ENCODE measurements at places on chromosomes 7 and 10.

DNA sequence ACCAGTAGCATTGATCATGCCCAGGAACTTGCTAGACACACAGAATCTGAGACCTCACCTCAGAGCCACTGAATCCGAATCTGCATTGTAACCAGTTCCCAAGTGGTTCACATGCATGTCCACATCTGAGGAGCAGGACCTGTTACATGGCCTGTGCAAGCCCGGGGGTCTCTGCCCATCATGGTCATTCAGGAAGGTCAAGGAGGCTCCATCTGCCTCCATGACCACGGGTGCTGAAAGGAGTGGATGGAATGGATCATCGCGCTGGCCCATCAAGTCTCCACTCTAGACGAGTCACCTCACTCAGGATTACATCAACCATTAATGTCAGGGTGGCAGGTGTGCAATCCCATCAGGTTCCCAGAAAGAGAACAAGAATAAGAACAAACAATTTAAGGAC is 85.8 kb upstream of the ADAM12 start:
- no peak for DNase-seq

DNA sequence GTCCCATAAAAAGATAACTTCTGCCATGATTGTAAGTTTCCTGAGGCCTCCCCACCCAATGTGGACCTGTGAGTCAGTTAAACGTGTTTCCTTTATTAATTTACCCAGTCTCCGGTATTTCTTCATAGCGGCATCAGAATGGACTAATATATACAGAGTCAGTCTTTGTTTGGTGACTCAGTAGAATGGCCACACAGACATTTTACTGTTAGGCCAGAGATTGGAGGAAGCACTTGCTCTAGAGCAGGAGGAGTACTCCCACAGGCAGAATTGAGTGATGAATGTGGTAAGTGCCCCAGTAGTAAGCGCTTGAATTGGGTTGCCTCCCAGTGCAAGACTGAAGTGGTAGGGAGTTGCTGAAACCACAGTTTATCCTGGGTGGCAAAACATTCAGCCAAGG is 149.5 kb upstream of the SMIM30 start:
- DNase-seq, result peak; percentile 48

DNA sequence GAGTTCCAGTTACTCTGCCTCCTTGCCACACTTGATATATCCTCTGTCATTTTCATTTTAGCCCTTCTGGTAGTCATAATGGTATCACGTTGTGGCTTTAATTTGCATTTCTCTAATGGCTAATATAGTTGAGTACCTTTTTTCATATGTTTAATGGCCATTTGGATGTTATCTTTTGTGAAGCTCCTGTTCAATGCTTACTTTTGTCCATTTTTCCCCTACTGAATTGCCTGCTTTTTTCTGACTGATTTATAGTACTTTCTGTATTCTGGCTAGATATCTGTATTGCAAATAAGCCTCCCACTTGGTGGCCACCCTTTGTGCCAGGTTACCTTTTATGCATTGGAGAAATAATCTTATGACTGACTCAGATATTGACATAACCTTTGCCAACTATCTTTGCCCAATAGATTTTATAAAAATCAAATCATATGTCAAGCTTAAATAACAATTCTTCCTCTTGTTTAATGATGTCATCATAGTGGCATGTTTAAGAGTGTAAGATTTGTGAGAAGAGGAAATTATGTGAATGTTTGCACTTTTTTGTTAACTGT is 50.6 kb downstream of the PRPF18 start:
- DNase-seq, result no peak

DNA sequence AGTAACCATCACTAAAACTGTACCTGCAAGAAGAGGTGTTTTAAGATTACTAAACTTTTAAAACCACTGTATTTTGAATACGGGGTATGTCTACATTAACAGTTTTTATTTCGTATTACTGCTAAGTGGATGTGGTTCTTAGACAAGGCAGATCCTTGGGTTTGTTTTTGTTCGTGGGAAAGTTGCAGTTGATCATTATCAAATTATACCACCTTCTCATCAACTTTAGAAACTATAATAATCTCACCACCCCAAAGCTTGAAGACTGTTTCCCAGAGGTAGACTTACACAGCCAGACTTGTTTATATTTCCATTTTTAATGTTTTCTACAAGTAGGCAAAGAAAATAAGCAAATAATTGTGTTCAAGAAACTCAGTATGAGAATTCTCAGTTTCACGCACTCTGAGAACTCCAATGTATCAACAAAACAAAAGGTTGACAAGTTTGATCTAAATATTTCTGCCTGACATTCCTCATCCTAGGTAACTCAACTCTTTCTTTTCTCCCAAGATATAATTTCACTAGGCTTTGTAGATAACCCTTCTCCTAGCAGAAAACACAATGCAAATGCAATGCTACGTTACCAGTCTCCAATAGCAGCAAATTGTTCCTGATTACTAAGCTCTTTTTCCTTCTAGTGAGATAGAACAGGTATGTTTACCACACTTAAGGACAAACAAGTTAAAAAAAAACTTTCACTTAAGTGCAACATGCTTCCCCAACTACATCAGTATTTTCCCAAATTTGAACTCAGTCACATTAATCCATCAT is 36.0 kb downstream of the IGF2BP3 start:
- DNase-seq, result no peak

GRCh38 chr7:133139350-133139749 is 57.5 kb upstream of the CHCHD3 start:
- DNase-seq, result peak; percentile 28

DNA sequence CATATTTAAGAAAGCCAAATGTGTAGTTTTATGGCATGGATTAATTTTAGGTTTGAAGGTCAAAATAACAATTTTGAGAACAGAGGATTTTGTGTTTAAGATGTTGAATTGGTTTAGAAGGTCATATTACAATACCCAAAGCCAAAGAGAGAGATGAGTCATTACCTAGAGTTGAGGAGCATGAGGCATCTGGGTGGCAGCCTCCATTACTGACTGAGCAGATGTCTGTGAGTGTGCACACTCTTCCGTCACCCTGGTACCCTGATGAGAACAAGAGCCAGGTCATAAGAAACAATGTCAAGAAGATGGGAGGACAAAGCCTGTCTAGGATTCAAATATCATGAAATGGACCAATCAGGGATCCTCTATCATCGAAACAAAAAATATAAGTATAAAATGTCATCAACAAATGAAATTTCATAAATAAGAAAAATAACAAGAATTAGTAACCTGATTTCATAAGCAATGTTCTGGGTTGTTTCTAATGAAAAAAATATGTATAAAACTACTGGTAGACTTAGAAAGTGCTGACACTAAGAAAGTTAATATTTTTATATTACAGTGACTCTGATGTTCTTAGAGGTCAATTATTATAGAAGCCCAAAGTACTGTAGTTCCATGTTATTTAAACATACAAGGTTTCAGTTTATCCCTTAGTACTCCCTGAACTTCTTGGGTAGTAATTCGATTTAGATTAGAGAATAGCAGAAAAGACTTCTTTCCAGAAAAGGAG is 20.0 kb downstream of the CUBN start:
- DNase-seq, result peak; percentile 56

- DNase-seq, result no peak
Measured at GRCh38 chr10:122875843-122876466, 3.4 kb downstream of the FAM24B start.

- DNase-seq, result no peak
Measured at GRCh38 chr10:85979598-85979997, 387.0 kb downstream of the GRID1 start.

- DNase-seq, result no peak
Measured at GRCh38 chr10:14844948-14845347, 6.8 kb downstream of the HSPA14 start.

DNA sequence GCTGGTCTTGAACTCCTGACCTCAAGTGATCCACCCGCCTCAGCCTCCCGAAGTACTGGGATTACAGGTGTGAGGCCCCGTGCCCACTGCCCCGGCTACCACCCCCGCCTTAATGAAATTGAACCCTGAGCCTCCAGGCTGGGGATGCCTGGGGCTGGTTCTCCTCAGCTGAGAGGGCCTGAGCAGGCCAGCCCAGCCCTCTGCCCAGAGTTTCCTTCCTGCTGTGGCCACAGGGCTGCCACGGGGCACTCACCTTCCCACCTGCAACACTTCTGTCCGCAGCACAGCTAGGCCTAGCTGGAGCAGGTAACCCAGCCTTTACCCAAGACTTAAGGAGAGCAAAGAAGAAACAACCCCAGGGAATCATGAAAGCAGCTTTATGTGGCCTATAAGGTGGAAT is 78.1 kb upstream of the ANLN start:
- no peak for DNase-seq

GRCh38 chr10:58529077-58529728 is 16.5 kb downstream of the BICC1 start:
- DNase-seq, result no peak

GRCh38 chr10:58573144-58573543 is 60.5 kb downstream of the BICC1 start:
- DNase-seq, result no peak

DNA sequence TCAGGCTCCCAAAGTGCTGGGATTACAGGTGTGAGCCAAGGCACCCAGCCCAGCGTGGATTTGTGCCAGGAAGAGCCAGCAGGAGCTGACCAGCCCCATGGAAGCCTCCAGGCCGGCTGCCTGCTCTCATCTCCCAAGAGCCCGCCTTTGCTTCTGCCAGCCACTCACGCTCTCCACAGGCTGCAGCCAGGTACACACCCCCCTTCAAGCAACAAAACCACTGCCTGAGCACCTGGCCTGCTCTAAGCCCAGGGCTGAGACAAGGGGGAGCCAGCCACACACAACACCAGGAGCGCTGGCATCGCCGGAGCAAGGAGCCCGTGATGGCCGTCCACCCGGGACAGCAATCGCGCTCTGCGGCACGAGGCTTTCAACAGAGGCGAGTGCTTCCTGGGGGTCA is 34.5 kb downstream of the MAD1L1 start:
- no peak for DNase-seq

GRCh38 chr7:155543011-155543876 is 3.1 kb downstream of the CNPY1 start:
- no peak for DNase-seq

DNA sequence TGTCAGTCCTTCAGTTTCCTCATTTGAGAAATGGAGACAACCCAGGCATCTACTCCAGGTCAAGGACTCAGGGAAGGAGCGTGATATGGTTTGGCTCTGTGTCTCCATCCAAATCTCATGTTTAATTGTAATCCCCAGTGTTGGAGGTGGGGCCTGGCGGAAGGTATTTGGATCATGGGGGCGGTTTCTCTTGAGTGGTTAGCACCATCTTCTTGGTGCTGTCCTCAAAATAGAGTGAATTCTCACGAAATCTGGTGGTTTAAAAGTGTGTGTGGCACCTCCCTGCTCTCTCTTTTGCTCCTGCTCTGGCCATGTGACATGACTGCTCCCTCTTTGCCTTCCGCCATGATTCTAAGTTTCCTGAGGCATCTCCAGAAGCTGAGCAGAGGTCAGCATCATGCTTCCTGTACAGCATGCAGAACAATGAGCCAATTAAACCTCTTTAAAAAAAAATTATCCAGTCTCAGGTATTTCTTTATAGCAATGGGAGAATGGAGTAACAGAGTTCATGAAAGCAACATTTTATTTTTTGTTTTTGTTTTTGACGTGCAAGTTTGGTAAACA is 30.0 kb downstream of the ARHGAP22 start:
- DNase-seq, result no peak

- DNase-seq, result no peak
Measured at GRCh38 chr10:118844731-118845521, 90.2 kb upstream of the CACUL1 start.

DNA sequence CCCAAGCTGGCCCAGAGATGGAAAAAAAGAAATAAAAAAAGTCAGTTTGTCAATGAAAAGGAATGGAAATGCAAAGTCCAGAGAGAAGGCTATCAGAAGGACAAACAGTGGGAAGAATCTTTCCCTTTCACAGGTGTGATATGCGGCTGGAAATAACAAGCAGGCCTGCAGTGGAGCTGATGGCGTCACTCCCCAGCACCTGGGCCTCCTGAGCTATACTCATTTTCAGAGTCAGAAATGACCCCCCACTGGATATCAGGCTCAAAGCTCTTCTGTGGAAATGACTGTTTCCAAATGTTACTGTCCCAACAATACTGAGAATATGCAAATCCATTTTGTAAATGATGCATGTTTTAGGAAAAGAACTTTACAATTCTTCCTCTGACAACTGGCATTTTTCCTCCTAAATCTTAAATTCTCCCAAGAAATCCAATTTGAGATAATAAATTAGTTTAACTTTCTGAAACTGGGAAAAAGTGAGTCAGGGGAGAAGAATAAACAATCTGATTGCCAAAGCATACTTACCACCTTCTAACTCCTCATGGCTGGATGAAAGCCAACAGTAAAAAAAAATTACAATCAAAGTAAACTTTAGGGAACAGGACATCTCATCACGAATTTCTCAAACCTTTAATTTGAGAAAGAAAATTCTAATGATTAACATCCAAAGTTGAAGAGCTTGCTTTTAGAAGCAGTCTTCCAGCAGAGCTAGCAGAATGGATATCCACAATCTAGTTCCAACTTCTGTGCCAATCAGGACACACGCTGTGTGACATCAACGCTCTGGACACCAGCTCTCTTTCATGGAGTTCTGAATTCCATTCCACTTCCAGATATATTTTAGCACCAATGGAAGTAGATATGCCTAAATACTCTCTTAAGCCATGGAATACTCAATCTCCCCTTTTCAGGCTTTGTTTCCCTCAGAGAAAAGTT is 5.3 kb upstream of the CUZD1 start:
- no peak for DNase-seq

GRCh38 chr10:123742751-123743440 is 76.7 kb downstream of the GPR26 start:
- no peak for DNase-seq

- DNase-seq, result no peak
Measured at GRCh38 chr10:104036518-104037260, 49.0 kb downstream of the COL17A1 start.

- peak; percentile 63 for DNase-seq
Measured at GRCh38 chr10:99560277-99561126, 27.8 kb downstream of the NKX2-3 start.

DNA sequence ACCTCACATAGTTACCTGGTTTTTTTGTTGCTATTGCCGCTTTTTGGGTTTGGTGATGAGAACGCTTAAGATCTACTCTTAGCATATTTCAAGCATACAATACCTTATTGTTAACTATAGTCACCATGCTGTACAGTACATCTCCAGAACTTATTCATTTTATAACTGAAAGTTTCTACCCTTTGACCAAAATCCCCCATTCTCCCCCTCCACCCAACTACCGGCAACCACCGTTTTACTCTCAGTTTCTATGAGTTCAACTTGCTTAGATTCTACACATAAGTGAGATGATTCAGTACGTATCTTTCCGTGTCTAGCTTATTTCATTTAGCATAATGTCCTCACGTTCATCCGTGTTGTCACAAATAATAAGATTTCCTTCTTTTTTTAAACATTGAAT is 86.7 kb upstream of the IL6 start:
- DNase-seq, result no peak

DNA sequence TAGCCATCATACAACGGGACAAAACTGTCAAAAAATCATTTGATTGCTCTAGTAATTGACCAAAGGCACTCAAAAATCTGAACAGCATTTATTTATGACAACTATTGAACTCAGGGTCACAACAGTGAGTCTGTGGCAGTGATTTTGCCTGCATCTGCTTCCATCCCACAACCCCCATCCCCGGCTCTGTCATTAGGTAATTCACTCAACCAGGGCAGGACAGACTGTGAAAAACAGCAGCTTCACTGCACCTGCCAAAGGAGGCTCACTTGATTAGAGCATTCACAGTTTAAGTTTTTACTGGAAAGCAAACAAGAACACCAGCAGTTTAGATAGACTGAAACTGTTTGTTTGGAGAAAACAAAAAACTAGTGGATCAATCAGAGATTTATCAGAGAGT is 22.2 kb downstream of the NRCAM start:
- no peak for DNase-seq

Measured in AG08396 (cell line).